Right ventricle myocardium inferior (tissue), 1 donor: ENCODE measurements at places on chromosomes 13 and 19. TPM values are rescaled to one million over a fixed set of nuclear protein-coding genes. Genes with fewer than 3 reads are reported as not detected.

The GRIK5 gene
- 5.1 TPM for total RNA-seq

DNA sequence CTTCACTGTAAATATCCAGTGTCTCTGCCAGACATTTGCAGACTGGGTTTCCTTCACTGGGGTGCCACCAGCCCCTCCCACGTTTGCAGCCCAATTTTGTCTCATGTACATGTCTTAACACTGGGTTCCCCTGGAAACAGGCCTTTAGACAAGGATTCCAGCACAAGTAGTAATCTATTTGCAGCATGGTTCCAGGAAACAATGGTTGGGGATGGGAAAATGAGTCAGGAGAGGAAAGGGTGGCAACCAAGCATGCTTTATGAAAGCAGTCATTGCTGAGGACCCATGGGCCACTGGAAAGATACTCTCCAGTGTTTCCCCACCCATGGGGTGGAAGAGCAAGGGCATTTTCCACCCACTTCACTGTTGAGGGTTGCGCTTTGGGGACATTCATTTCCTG lies 53.6 kb upstream of the FARP1 start:
- no peak for DNase-seq

GRCh38 chr19:4815426-4816201 lies 15.9 kb downstream of the TICAM1 start:
- DNase-seq: peak; percentile 91

DNA sequence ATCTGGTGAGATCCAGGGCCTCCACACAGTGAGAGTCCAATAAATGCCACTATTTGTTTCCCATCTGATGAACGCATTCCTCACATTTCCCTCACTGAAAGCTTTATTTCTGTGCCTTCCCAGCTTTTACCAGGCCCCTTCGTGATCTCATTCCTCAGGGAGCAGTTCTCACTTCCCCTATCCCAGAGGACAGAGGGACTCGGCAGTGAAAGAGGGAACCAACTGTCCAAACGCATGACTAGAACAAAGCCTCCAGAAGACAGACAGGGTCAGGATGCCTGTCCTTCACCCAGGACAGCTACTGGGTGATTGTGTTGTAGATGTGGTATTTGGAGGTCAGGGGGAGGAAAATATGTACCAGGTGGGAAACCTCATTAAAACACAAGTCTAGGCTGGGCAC lies 2.0 kb upstream of the ZBTB45 start:
- no peak for DNase-seq

DNA sequence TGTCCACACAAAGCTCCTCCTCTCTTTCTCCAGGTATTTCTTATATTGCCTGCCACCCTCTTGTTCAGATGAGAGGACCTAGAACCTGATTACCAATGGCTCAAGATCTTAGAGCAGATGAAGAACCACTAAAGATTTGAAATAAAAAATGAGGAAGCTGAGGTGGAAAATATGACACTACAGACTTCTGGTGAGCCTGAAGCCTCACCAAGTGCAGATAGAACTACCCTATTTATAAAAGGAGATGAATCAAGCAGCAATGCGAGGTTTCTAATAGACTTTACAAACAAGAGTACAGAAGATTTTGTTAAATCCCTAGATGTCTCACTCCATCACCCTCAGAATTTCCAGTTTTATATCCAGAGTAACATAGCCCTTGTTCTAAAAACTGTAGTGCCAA lies 345.8 kb downstream of the TBC1D4 start:
- DNase-seq: no peak

GRCh38 chr13:39777527-39778061 lies 122.1 kb downstream of the COG6 start:
- DNase-seq: no peak

DNA sequence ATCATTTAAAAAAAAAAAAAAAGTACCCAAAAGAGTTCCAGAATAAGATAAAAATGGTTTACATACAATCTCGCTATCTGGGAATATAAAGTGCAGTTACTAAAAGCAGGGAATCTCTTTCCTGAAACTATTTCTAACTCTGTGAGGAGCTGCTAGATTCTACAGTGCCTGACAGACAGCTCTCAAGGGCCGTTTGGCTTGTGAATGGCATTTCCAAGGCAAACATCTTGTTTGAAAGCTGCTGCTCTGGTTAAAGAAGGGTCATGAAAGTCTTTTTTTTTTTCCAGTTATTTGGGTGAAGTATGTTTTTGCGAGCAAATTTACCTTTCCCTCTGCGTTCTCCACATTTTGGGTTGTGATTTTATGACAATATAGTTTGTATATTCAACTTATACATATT lies 29.0 kb upstream of the CEACAM21 start:
- DNase-seq: no peak

DNA sequence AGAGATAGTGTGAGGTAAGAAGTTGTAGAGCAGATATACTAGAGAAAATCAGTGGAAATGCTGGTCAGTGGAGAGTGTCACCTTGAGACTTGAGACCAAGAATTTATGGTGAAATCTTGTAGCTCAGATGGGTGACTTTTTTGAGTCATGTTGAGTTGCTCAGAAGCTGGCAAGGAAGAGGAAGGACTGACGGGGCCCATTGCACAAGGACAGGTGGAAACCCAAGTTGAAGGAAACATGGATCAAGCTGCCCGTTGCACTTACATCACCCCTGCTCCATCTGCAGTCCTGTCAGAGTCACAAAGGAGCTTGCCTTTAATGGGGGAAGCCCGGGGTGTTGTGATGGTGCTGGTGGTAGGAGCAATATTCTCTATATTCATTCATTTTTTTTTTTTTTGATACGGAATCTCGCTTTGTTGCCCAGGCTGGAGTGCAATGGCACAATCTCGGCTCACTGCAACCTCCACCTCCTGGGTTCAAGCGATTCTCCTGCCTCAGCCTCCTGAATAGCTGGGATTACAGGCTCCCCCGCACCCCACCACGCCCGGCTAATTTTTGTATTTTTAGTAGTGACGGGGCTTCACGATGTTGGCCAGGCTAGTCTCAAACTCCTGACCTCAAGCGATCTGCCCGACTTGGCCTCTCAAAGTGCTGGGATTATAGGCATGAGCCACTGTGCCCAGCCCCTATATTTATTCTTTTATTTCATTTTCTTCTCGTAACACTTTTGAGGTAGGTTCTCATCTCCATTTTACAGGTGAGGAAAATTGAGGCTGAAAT lies 27.4 kb downstream of the UBAC2 start:
- DNase-seq: no peak

- no peak for DNase-seq
Observed at GRCh38 chr19:10641248-10641647, 12.9 kb upstream of the ILF3 start.

DNA sequence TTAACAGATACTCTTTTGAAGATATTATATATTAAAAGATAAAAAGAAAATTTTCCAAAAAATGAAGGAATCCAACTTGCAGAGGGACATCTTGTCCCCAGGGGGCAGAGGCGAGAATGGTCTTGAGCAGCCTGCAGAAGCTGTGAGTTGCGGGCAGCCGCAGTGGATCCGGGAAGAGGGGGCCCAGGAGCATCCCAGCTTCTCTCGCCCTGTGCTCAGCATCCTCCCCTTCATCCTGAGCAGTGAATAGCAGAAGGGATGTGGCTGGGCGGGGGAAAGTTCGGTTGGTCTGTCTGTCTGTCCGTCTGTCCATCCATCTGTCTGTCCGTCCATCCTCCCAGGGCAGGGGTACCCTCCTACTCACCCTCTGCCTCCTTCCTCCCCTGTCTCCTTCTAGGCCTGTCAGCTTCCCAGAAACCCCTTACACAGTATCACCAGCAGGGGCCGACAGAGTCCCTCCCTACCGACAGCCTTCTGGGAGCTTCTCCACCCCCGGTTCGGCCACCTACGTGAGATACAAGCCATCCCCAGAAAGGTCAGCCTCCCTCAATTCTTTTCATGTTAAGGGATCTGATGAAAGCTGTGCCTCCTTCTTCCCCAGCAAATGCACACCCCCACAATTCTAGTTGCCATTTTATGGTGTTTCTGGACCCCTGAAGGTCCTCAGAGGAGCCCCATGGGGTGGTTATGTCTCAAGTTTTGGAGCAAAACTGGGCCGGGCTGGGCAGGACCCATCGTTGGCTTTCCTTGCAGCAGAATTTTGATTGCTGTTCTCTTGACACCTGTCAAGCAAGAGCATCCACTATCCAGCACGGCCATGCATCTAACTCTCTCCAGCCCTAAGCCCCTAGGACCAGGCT lies 81.6 kb downstream of the DPF1 start:
- DNase-seq: no peak
